ENCODE measurements at places on chromosomes 11 and 22.

DNA sequence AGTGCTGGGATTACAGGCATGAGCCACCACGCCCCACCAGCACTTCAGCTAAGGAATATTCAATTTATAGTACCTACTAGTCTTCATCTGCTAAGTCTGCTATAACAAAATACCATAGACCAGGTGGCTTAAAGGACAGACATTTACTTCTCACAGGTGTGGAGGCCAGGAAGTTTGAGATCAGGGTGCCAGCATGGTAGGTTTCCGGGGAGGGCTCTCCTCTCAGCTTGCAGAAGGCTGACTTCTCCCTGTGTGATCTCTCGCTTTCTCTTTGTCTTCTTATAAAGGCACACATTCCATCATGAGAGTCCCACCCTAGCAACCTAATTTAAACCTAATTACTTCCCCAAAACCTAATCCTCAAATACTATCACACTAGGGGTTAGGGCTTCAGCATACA lies 433.0 kb downstream of the INSC start:
- no peak for DNase-seq

DNA sequence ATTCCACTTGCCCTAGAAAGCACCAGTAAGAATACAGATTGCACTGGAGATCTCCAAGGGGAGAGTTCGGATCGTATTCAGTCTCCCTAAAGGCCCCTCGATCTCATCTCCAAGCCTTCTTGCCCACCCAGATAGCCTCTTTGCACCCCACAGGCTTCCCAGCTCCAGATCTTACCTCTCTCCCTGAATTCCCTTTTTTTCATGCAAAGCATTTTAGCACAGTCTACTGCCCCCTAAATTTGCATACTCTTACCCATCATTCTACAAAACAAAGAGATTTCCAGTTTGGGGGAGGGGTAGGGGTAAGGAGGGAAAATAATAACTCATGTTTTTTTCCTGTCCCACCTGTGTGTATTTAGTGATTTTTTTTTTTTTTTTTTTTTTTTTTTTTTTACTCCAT lies 105.2 kb downstream of the NAV2 start:
- no peak for DNase-seq

- no peak for DNase-seq
Observed at GRCh38 chr22:27625769-27626674, 175.5 kb downstream of the MN1 start.

- no peak for DNase-seq
Observed at GRCh38 chr11:110174645-110175310, 81.6 kb downstream of the ZC3H12C start.

GRCh38 chr22:27669798-27670599 lies 131.6 kb downstream of the MN1 start:
- DNase-seq = peak; percentile 53

GRCh38 chr11:119335091-119335654 lies 846 bp downstream of the RNF26 start:
- DNase-seq = no peak

- DNase-seq = peak; percentile 52
Observed at GRCh38 chr22:50186761-50187523, 1.2 kb downstream of the TRABD start.

GRCh38 chr11:78170874-78171549 lies 17.4 kb downstream of the KCTD21 start:
- DNase-seq = no peak

DNA sequence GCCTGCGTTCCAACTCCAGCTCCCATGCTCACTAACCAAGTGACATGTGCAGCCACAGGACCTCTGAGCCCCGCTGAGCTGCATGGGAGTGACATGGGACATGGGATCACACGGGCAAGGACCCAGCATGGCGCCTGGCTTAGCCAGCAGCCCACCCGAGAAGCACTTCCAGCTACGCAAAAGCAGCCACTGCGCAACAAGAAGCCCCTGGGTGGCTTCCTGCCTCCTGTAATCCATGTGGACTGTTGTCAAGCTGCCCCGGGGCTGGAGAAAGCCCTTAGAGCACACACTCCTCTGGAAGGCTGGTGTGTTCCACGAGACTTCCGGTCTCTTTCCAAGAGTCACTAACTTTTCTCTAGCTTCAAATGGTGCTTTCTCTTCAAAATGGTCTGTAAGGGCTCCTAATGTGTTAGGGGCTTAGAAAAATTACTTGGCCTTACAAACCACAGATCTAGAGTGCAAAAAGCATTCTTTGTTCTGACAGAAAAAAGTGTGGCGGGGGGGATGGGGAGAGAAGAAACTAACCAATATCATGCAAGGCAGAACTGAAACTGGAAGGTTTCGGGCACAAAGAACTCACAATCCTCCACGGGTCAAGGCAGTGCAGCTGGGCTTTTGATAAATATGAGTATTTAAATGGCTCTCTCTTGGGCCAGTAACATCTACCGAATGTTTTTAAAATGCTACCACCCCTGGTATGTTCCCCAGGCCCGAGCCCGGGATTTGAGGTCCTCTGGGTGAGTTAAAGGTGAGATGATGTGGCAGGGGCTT lies 5.5 kb downstream of the C11orf24 start:
- no peak for DNase-seq

DNA sequence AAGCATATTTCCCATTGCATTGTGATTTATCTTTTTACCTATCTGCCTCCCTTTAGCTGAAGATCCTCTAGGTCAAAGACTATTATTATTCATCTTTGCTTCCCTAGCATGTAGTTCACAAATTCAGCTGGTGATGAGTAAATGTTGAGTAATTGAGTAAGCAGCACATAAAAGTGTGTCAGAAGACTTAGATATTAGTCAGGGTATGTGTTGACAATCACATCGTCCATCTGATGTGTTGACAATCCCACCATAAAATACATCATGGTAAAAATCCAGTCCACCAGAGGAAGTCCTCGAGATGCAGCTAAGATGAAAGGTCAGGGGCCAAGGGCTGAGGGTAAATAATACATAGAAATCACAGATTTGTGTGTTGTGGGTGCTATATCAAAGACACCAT lies 22.9 kb upstream of the ABTB2 start:
- DNase-seq = no peak

DNA sequence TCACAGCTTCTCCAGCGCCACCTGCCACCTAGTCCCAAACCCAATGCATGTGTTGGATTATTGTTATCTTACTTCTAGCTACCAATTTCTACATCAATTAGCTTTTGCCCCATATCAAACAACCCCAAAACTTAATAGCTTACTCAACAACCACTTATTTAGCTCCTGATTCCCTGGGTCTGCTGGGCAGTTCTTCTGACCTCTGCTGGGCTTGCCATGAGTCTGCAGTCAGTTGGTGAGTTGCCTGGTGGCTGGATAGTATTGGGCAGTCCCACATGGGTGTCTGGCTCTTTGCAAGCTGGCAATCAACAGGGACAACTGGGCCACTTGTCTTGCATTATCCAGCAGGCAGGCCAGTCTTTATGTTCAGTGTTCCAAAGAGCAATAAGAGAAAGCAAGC lies 13.6 kb upstream of the MS4A15 start:
- DNase-seq = no peak

GRCh38 chr11:22688914-22689313 lies 22.5 kb downstream of the GAS2 start:
- no peak for DNase-seq

GRCh38 chr11:83033972-83034672 lies 37.6 kb downstream of the RAB30 start:
- peak; percentile 73 for DNase-seq

- peak; percentile 6 for DNase-seq
Observed at GRCh38 chr11:75946531-75947530, 131.8 kb downstream of the UVRAG start.

GRCh38 chr22:28930357-28931007 lies 47.1 kb downstream of the ZNRF3 start:
- DNase-seq = no peak

DNA sequence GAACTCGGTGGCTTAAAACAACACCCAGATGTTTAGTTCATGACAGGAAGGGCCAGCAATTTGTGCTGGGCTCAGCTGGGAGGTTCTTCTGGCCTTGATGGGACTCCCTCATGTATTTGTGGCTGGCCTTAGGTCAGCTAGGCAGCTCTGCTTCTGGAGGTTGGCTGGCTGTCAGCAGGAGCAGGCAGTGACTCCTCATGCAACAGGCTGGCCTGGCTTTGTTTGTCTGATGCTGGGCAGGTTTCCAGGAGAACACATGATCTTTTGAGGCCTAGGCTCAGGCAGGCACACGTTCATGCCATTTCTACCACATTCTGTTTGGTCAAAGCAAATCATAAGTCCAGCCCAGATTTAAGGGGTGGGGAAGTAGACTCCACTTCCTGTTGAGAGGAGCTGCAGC lies 571.2 kb downstream of the TBC1D22A start:
- DNase-seq = no peak

DNA sequence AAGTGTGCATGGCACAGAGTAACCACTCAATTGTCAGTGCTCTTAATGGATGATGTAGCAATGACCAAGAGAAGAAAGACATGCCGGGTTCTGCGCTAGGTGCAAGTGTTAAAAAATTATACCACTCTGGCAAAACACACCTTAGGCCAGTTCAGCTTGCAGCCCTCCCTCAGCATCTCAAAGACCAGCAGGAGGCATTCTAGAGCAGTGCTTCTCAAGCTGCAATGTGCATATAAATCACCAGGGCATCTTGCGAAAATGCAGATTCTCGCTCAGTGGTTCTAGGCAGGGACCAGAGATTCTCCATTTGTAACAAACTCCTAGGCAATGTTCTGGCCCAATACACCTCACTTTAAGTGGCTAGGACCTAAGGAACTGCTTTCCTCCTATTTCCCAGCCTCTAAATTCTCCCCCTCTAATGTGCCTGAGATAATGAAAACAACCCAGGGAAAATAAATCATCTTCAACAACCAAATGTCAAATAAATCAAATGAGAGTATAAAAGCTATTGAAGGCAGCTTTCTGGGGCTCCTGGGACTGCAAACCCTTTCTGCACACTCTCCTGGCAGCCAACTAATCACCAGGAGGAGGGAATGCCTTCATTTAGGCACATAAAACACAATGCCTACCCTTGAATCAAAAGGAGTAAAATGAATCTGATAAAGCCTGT lies 337.2 kb upstream of the API5 start:
- no peak for DNase-seq

- no peak for DNase-seq
Observed at GRCh38 chr11:121268581-121268980, 24.0 kb upstream of the SC5D start.

DNA sequence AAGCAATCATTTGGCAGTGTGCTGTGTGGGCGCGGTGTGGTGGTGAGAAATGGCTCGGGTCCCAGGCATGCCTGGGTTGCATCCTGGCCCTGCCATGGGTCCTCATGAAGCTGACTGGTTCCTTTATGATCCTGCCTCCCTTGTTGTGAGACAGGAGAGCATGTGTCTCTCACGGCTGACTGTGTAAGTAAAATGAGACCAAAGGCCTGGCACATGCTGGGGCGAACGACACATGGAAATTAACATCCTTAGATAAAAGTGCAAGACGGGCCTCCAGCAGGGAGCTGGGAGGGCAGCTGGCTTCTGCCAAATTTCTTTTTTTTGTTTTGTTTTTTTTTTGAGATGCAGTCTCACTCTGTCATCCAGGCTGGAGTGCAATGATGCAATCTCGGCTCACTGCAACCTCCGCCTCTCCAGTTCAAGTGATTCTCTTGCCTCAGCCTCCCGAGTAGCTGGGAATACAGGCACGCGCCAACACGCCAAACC lies 9.4 kb upstream of the FBLN1 start:
- no peak for DNase-seq

GRCh38 chr11:93653080-93653479 lies 8.4 kb upstream of the CEP295 start:
- no peak for DNase-seq

- DNase-seq = peak; percentile 12
Observed at GRCh38 chr11:101718402-101718801, 134.6 kb upstream of the TRPC6 start.
